ENCODE measurements at places on chromosomes 7 and 10. TPM values are rescaled to one million over a fixed set of nuclear protein-coding genes. Genes with fewer than 3 reads are reported as not detected.

DNA sequence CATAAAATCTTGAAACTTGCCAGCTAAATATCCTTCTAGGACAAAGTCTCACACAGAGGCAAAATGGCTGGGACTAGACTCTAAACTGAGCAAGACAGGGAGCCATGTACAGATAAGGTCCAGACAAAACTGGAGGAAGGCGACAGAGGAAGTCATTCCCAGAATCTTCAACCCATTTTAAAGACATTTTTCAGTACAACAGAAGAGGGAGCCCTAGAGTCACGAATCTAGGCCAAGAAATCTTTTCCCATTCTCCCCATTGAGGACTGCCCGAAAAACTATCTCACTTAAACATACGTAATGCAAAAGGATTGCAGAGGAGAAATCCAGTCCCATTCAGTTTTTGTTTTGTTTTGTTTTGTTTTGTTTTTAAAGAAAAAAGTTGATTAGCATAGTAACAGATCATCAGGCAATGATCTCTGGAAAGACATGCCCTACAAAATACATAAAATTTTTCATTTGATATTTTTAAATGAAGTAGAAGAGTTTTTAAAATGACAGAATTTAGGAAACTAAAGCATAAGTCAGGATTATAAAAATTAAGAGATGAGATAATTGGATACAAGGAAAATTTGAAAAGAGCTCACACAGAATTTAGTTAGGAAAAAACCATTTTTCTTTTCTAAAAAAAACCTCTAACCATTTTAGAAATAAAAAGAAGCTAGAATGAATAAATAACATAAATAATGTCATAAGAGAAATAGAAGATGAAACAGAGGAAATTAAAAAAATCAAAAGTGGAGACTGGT lies 16.9 kb upstream of the PRF1 start:
- no peak for DNase-seq

DNA sequence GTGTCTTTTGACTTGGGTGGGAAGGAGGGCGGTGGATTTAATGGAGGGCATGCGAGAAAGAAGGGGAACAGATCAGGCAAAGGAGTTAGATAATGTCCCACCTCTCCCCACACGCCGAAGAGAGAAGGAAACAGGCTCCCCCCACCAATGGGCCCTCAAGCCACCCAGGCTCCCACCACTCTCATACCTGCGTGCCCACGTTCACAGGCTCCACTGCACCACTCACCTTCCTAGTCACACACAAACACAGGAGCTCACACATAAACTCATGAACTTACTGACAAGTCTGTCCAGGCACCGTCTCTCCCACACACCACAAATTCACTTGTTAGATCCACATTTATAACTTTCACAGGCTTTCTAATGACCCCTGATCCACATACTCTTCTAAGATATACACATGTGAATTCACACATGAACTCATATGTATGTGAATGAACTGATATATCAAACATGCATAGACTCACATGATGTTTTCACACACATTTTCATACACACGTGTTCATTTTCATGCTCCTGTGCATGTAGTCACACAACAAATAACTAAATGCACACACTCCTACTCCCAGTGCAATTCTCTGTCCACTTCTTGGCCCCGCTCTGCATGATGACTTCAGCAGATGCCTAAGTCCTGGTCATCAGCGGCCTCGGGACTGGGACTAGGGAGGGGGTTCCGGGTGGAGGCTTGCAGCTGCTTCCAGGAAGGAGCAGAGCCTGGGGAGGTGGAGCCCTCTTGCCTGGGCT lies 1.5 kb downstream of the LZTS2 start:
- DNase-seq, result peak; percentile 93

GRCh38 chr10:114491933-114492332 lies 87.6 kb upstream of the AFAP1L2 start:
- no peak for DNase-seq

DNA sequence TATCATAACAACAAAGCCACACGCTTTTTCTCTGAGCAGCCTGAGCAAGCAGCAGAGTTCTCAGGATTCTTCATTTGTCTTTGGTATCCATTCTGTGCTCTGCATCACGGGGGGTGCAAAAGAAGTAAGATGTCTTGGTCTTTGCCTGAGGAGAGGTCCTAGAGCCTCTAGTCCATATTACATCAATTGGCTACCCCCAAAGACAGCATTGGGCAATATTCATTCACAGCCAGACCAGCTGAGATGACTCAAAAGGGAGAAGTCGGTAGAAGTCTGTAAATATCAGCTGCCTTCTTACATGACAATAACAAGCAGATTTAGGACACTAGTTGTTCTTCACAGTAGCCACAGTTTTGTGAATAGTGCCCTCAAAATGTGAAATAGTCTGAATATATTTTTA lies 66.6 kb downstream of the FZD1 start:
- no peak for DNase-seq

Gene ACTL6B
- not detected for polyA plus RNA-seq

GRCh38 chr10:14405076-14406065 lies 74.6 kb upstream of the FRMD4A start:
- no peak for DNase-seq

DNA sequence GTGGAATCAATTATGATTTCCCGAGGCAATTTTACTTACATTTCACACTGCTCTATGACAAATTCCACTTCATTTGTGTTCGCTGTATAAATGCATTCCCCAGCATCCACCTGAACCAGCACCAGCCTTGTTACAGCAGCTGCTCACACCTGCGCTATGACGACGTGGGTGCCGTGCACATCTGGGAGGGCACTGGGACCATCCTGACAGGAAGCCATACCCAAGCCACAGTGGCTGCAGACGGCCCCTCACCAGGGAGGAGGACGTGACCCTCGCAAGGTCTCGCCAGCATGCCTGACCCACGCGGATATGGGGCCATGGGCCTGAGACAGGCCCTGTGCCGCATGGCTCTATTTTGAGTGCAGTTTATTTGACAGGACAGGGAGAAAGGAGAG lies 201.3 kb downstream of the MAD1L1 start:
- no peak for DNase-seq

Gene PHYHIPL
- polyA plus RNA-seq, result not detected

GRCh38 chr7:96167424-96167823 lies 154.5 kb downstream of the SLC25A13 start:
- no peak for DNase-seq

DNA sequence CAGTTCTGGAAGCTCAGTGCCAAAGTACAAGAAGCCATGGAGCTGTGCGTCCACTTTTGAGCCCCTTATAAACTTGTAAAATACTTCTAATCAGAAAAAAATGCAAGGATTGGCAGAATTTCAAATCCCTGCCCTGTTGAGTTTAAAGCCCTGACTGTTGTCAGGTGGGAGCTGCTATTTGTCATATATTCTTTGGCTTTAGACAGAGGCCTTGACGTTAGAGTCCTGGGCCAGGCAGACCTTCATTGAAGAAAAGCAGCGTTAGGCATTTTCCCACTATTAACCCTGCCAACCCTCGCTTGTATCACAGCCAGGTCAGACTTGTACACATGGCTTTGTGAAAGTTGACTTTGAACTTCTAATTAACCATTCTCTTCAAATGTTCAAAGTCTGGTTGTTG lies 155.4 kb downstream of the TWIST1 start:
- DNase-seq, result no peak

DNA sequence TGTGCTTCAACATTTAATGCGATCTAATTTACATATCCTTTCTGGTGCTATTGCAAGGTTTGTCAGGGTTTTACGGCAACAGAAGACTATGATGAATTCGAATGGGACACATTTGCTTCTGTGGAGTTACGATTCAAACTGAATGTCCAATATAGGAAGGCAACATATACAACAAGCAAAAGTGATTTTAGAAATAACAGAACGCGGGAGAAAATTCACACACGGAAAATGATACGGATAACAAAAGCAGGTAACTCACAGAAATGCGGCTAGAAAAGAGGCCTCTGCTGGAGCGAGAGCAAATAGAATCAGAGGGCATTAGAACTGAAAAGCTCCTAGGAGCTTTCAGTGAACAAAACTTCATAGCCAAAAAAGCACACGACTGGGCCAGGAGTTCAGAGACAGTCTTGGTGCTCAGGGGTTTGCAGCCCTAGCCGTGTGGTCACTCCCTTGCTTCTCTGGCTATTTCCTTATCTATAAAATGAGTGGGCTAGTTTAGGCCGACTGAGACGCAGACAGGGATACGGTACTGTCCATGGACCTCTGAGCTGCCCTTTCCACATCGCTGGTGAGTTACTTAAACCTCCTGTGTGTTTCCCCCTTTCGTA lies 557 bp upstream of the TAX1BP1 start:
- DNase-seq, result peak; percentile 64

Gene AKR1C4
- not detected for polyA plus RNA-seq

- DNase-seq, result no peak
These were observed 53.0 kb downstream of the PDK4 start for GRCh38 chr7:95543312-95543711.
